ENCODE measurements at places on chromosomes 1 and 21.

GRCh38 chr1:53083636-53084588 is 21.9 kb downstream of the PODN start:
- no peak for DNase-seq

- no peak for DNase-seq
These were observed 4.3 kb upstream of the GNG5 start for GRCh38 chr1:84510668-84511067.

GRCh38 chr1:58883888-58884482 is 100.1 kb upstream of the JUN start:
- no peak for DNase-seq

- no peak for DNase-seq
These were observed 1.9 kb upstream of the SAMSN1 start for GRCh38 chr21:14547834-14548513.

- no peak for DNase-seq
These were observed 1.7 kb upstream of the ACTRT2 start for GRCh38 chr1:3019516-3020051.

- DNase-seq = no peak
These were observed 382.5 kb downstream of the NEGR1 start for GRCh38 chr1:71899881-71900280.

- DNase-seq = no peak
These were observed 64.8 kb downstream of the RAP1GAP start for GRCh38 chr1:21604208-21604957.

All from stimulated activated CD4-positive, alpha-beta T cell treated with anti-CD3 and anti-CD28 coated beads, Interleukin-4, amount 100 ng/mL, for 1 hour (primary cell).